ENCODE measurements at places on chromosomes 4 and X.

DNA sequence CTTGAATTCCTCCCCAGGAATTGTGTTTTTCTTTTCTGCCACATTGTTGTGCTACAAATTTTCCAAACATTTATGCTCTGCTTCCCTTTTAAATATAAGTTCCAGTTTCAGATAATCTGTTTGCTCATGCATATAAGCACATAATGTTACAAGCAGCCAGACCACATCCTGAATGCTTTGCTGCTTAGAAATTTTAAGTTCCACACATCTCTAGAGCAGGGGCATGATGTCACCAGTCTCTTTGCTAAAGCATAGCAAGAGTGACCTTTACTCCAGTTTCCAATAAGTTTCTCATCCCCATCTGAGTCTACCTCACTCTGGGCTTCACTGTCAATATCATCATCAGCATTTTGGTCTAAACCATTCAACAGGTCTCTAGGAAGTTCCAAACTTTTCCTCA is 932.5 kb downstream of the SH3BGRL start:
- no peak for DNase-seq

GRCh38 chr4:7764466-7764865 is 175.2 kb downstream of the AFAP1 start:
- no peak for DNase-seq

DNA sequence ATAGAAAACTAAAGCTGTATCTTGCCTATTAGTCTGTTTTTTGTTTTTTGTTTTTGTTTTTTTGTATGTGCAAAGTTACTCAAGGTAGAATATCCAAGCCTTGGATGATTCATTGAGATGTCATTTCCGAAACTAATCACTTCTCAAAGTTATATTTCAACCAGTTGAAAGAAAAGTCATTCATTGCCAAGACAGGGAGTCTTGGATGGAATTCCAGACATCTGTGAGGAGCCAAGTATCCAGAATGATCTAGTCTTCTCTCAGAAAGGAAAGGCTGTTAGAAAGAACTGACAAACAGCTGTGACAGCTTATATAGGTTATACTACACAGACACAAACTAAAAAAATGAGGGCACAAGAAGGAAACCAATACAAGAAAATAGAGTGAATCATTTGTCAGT is 141.1 kb upstream of the NDST3 start:
- no peak for DNase-seq

- DNase-seq: no peak
These were observed 10.0 kb downstream of the SH3BP2 start for GRCh38 chr4:2802618-2803531.

- no peak for DNase-seq
These were observed 54.8 kb upstream of the DCLK2 start for GRCh38 chr4:150023489-150023888.

- no peak for DNase-seq
These were observed 75.1 kb downstream of the BANK1 start for GRCh38 chr4:101865501-101866062.

GRCh38 chrX:20383477-20383876 is 116.8 kb upstream of the RPS6KA3 start:
- no peak for DNase-seq

GRCh38 chrX:66039944-66040343 is at the start of gene VSIG4:
Gene VSIG4 (minus strand): TSS chrX:66040080. CDS start chrX:66039998, 82 bp downstream.
- no peak for DNase-seq

DNA sequence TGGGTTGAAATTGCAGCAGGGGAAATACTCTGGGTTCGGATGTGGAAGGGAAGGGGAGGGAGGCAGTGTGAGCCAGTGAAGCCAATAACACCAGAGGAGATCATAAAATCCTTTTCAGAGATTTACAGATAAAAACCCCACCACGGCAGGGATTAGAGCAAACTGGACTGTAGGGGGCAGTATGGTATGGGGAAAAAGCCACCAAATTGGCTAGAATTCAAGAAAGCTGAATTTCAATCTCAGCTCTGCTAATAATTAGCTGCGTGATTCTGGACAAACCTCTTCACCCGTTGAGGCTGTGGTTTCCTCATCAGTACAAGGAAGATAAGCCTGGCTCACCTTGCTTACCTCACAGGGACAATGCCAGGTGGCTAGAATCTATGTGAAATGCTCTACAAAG is 108.1 kb downstream of the ATG4A start:
- DNase-seq: no peak

- no peak for DNase-seq
These were observed 975.2 kb downstream of the FSTL5 start for GRCh38 chr4:161188578-161188977.

GRCh38 chr4:74361671-74362070 is 3.3 kb upstream of the EREG start:
- DNase-seq: no peak

GRCh38 chr4:184762100-184762499 is 28.2 kb upstream of the CENPU start:
- DNase-seq: no peak

GRCh38 chrX:13427441-13428052 is 107.7 kb upstream of the ATXN3L start:
- no peak for DNase-seq

- DNase-seq: no peak
These were observed 55.8 kb upstream of the WDR1 start for GRCh38 chr4:10172278-10172921.

DNA sequence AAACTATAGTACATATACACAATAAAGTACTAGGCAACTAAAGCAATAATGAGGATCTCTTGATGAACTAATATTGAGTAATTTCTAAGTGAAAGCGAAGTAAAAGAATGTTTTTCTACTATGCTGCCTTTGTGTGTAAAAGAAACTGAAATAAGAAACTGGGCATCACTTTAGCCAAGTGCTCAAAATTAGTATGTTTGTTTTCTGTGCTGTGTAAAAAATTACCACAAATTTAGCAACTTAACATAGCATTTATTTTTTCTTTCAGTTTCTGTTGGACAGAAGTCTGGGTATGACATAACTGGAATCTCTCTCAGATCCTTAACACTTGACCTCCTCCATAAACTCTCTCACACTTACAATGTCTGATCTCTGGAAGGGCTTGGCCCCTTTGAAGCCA is 687.1 kb upstream of the MAGEB2 start:
- DNase-seq: no peak

DNA sequence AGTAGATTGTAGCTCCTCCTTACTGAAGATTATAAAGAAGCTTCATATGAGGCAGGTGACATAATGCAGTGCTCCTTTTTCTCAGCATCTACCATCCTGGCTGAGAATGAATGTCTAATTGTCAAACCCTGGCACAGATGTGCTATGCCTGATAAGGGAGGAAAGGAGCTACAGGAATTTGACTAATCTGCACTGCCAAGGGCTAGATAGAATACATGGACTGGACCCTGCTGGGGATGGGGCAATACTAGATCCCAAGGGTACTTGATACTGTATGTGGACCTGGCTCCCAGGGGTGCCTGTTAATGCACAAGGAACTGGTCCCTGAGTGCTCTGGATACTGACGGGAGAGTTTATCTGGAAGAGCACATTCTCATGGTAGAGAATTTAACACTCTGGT is 362.2 kb upstream of the EMCN start:
- DNase-seq: no peak

GRCh38 chr4:68773699-68774098 is 42.1 kb upstream of the UGT2B10 start:
- DNase-seq: no peak

- DNase-seq: no peak
These were observed 346.4 kb downstream of the PTTG2 start for GRCh38 chr4:38306482-38307071.

DNA sequence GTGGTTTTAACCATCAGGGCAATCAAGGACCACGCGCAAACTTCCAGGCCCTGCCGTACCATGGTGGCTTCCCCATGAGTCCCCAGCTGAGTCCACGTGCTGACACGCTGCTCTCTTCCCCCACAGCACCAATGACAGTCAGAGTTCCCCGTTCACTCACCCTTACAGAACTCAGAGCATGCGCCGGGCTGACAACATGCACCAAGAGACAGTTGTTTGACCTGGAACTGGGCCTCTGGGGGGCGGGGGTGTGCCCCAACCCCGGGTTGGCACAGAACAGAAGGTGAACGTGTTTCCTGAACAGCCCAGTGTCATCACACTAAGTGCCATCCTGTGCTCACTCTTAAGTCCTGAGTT is 29.4 kb downstream of the IRF2 start:
- no peak for DNase-seq

DNA sequence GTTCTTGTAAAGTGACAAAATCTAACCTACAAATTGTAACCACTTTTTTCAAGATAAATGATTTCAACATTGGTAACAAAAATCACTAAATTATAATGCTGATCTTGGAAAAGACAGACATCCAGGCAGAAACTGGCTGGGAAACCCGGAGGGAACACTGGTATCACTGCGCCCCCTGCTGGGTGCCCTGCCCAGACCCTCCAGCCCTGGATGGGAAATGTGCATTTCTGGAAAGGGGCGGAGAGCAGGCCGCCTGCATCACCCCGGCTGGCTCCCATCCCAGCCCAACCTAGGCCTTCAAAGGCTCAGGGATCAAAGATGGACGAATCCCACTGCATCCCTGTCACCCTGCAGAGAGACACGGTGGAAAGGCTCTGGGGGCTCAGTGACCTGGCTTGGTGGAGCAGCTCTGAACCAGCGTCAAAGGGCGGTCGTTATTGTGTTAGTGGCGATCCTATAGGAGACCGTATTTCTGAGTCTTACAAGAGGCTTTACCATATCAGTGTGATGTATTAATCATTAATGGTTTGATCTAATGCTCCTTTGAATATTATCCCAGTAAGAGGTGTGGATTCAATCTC is 37.3 kb downstream of the ACOX3 start:
- DNase-seq: no peak

- DNase-seq: no peak
These were observed 815.4 kb upstream of the PCDH10 start for GRCh38 chr4:132333724-132334047.

DNA sequence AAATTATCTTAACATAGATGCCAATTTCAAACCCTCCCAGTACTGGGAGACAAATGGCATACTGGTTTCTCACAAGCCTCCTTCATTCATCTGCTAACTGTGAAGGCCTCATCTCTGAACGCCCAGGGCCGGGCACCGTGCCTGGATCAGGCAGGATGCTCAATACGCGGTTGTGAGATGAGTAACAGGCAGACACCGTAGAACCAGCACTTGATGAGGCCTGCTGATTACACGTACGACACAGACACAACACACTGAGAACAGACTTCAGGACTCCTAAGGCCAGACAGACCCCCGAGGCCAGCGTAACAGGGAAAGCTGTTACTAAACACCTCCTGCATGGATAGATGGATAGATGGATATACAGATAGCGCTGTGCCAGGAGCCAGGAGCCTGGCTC is 154.6 kb downstream of the AFAP1 start:
- no peak for DNase-seq

DNA sequence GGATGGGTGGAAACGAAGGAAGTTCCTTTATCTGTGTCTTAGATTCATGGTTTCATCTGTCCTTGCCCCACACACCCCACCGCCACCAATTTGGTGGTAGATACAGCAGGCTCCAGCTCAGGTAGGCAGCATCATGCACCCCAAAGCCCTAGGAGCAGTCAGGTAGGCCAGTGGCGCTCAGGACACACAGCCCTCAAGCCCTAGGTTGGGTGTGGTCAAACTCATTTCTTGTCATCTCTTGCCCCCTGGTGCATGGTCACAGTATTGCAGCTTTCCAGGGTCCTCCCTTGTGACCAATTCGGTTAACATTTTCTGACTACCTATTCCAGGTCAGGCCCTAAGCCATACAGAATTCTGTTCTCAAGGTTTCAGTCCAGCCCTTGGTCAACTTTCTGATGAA is 14.5 kb upstream of the PRRG3 start:
- no peak for DNase-seq

DNA sequence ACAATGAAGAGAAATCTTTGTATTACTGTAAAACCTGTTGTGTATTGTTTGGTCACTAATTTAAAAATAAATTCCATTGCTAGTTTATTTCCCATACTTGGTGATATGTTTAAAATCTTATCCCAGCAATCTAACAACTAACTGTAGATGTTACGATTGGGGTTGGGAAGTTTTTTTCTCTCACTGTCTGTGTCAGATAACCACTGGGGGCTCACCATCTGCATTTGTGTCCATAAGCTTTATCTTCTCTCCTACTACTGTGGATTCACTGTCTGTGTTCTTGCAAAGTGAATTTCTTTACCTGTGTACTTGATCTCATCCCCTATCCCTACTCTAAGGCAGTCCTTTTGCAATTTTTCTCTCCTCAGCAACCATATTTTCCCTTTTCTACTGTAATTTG is 81.3 kb downstream of the STIM2 start:
- no peak for DNase-seq

DNA sequence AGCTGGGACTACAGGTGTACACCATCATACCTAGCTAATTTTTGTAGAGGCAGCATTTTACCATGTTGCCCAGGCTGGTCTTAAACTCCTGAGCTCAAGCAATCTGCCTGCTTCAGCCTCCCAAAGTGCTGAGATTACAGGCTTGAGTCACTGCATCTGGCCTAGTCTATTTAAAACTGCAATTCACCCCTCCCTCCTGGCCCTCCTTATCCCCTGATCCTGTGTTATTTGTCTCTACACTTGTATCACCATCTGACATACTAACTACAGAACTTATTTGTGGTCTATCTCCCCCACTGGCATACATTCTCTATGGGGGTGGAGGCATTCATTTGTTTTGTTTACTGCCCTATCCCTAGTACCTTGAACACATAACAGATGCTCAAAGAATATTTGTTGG is 23.7 kb downstream of the CC2D2A start:
- no peak for DNase-seq

DNA sequence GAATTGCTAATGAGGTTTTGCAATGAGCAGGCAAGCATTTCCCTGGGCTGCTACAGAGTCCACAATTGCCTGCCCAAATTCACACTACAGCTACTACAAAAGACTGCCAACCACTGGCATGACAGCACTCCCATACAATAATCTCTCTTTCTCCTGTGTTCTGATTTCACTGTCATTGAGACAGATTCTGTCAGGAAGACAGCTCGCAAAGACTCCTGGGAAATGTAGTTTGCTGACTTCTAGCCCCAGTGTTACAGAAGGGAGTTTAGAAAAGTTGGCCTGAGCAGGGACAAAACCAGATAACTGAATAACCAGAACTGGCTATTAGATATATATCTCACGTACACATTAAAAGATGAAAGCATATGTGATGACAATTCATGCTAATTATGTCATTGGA is 1231.3 kb upstream of the PRKX start:
- no peak for DNase-seq

DNA sequence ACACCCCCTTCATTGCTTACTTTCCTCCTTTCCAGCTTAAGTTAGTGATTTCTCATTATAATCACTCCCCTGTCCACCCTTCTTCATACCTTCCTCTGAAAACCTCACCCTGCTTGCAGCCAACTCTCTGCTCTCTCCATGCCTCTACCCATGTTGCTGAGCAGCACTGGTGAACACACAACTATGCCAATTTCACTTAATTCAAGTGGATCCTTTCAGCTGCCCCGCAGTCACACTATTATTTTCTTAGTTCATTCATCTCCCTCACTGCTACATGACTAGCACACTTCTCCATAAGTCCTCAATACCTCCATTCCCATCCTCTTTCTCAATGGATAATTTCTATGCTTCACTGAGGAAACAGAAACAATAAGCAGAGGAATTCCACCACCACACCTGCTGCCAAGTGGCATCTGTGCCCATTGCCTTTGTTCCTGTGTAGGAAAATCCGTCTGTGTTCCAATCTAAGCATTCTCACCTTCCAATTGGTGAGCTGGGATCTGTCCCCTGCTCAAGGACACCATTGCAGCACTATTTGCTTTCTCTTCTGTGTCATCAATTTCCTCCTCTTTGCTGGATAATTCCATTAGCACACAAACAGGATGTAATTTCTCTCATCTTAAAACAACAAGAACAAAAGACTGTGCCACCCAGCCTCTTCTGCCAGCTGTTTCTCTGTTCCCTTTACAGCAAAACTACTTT is 25.2 kb upstream of the PRSS48 start:
- no peak for DNase-seq

GRCh38 chrX:67610282-67610681 is 66.5 kb downstream of the AR start:
- no peak for DNase-seq
